ENCODE measurements at places on chromosomes 7 and 10. TPM values are rescaled to one million over a fixed set of nuclear protein-coding genes. Genes with fewer than 3 reads are reported as not detected.

DNA sequence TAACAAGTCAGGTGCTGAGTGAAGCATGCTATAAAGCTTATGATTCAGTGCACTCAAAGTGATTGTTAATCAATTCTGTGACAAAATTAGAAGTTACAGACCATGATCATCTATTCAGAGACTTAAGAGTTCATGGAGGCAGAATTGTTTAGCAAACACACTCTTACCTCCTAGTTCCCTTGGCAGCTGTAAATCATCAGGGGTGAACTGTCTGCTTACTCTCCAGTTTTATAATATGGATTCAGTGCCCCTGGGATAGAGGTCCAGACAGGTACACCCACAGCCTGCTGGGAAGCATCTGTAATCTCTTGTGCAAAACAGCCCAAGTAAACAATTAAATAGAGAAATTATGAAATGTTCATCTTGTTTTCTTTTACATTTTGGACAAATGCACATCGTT, 835.0 kb upstream of the COBL start:
- no peak for DNase-seq

GRCh38 chr7:16563281-16564022, 36.8 kb downstream of the LRRC72 start:
- DNase-seq = no peak

- no peak for DNase-seq
These were observed 19.4 kb downstream of the CYP2C8 start for GRCh38 chr10:95049919-95050318.

Gene GIMAP8
- polyA plus RNA-seq = 8.0 TPM

GRCh38 chr7:94052398-94053180, 48.4 kb upstream of the BET1 start:
- no peak for DNase-seq

DNA sequence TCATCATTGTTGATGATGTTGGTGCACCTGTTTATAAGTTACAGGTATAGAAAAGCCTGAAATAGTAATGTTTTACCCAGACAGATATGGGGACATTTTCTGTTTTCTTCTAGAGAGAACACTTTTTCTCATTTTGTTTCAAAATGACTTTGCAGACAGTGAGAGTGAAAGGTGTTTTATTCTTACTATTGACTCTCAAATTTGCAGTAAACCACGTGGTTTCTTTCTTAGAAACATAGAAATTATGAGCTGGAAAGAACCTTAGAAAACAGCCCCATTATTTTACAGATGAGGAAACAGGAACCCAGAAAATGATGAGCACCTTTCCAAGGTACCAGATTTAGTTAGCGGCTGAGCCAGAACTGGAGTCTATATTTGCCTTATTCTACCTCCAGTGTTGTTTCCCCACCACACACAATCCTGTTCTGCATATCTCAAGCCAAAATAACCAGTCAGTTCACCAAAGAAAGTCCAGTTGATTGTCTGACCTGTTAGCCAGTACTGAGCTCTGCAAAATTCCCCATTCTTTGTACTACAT, 138.9 kb upstream of the AHR start:
- no peak for DNase-seq

- no peak for DNase-seq
These were observed 346.8 kb downstream of the ABCA13 start for GRCh38 chr7:48518092-48518491.

DNA sequence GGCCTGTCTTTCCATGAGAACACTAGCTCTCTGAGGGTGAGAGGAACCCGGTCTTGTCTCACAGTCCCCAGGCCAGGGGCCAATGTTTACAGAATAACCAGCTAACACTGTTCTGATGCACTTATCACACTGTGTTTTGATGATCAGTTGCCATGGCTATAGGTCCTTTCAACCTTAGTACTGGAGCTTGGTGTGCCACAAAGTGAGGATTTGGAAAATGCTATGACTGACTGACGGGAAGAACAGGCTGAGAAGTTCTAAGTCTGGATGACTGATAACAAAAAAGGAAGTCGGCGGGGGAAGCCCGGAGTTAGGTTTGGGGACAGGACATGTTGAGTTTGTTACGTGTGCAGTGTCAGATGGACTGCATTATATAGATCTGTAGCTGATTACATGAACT, 141.8 kb downstream of the CTTNBP2 start:
- DNase-seq = no peak

- DNase-seq = no peak
These were observed 28.1 kb upstream of the SGMS1 start for GRCh38 chr10:50651808-50652207.

Gene FAM25G
- 0.57 TPM for polyA plus RNA-seq

- DNase-seq = no peak
These were observed 89.8 kb upstream of the LRRTM3 start for GRCh38 chr10:66836057-66836456.

DNA sequence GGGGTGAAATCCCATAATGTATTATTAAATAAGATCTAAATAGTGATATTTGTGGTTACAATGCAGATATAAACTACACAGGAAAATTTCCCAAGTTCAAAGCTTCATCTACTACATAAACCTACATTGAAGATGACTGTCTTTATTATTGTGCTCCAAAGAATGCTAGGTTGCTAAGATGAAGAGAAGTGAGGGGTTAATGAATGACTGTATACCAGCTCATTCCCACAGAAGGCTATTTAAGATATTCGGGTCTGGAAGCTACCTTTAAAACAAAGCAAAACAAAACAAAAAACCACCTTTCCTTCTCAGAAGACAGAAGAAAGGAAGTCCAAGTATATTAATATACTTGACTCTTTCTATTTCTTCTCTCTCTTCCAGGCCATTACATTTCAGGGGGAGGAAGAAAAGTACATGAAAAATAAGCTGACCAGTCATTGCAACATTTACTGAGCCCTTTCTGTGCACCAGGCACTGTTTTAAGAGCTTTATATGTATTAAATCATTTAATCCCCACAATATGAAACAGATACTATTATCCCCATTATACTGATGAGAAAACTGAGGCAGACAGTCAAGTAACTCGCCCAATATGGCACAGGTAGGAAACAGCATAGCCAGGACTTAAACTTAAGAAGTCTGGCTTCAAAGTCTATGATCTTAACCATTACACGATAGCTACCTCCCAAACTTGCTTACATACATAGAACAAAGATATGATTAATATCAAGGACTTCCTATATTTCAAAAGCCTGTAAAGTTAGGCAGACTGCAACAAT, 48.1 kb downstream of the TNPO3 start:
- DNase-seq = no peak

Gene DPYSL4
- 16.3 TPM for polyA plus RNA-seq

DNA sequence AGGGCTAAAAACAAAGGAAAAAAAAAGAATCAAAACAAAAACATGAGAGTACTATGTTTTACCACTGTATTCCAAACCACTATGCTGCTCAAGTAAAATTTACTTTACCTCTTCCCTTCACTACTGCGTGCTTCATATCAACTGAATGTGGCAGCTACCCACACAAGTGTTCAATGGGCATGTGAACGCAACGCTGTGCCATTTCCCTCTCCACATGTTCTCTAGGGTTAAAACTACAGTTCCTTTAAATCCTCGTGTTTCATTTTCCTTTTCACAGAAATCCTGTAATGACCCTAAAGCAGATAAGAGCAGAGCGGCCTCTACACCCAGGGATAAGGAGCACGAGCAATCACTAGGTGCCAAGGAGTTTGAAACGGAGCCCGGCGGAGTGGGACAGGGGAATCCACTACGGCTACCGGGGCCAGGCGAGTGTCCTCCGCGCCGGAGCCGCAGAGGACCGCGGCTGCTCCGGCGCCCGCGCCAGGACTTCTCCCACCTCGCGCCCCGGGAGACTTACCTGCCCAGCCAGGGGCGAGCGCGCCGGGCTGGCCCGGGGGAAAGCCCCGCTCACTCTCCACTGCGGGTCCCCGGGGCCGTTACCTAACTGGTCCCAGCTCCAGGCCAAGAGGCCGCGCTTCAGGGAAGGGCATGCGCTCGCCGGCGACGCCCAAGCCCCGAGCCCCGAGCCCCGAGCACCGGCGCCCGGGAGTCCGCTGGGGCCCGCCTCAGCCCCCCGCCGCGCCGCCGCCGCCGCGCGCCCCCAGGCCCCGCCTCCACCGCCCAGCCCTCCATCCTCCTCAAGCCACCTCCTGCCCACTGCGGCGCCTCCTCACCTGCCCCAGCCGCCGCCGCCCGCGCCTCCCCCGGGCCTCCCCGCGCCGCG, 711 bp downstream of the NAMPT start:
- DNase-seq = peak; percentile 50

Gene LRGUK
- polyA plus RNA-seq = 4.3 TPM

- no peak for DNase-seq
These were observed 292.9 kb upstream of the PITRM1 start for GRCh38 chr10:3465406-3465891.

Gene RPA3
- 61.9 TPM for polyA plus RNA-seq

Gene CAV2
- 27.0 TPM for polyA plus RNA-seq

GRCh38 chr10:49611816-49612512, 1.9 kb downstream of the SLC18A3 start:
- DNase-seq = no peak

Gene LRRTM3
- 5.7 TPM for polyA plus RNA-seq

DNA sequence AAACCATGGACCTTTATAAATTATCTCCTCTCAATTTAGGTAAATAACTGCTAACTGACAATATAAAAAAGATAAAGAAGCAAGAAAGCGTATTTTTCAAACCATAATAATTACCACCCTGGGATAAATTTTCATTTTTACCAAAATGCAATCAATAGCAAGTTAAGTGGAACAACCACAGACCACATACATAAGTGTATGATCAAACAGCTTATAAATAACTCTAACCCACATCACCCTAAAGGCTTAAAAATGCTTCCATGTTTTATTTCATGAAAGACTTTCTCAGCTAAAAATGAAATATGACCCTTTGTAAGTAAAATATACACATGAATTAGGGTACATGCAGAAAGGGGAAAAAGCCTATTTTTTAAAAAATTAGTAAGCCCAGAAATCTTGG, 156.5 kb downstream of the SGMS1 start:
- no peak for DNase-seq

DNA sequence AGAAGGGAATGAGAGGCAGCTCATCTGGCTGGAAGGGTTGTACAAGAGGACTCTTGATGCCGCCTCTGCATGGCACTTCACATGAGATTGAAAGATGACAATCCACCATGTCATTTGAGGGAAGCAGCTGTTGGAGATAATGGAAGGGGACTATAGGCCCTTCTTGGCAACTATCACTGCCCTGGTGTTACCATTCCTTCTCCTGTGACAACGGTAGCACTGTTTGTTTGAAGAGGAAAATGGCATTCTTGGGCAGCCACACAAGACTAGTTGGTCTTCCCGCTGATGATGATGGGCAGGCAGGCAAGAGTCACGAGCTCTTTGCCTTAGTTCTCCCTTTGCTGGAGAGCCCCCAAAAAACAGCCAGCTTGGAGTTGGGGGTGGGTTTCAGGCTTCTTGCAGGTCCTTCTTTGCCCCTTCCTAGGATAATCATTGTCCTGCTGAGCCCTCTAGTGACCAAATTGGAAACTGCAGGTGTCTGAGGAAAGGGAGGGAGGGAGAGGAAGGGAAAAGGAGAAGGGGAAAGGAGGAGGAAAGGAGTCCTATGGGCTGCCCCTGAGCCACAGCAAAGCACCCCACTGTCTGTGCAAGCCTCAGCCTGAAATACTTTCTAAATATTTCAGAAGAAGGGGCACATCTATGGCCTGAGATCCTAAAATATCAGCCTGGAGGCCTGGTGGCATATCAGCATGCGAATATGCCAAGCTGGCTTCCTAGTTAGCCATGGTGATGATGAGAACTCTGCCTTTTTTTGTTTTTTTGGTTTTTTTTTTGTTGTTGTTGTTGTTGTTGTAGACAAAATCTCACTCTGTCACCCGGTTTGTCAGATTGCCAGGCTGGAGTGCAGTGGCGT, 165.6 kb upstream of the KMT2E start:
- DNase-seq = peak; percentile 73

Gene TNS3
- 87.4 TPM for polyA plus RNA-seq

Gene SFTPA1
- polyA plus RNA-seq = not detected

Gene CD36
- 32.9 TPM for polyA plus RNA-seq

GRCh38 chr7:117227091-117227490, 95.8 kb downstream of the WNT2 start:
- no peak for DNase-seq

Gene MMP21
- polyA plus RNA-seq = 0.30 TPM

Gene C7orf57
- 0.95 TPM for polyA plus RNA-seq

DNA sequence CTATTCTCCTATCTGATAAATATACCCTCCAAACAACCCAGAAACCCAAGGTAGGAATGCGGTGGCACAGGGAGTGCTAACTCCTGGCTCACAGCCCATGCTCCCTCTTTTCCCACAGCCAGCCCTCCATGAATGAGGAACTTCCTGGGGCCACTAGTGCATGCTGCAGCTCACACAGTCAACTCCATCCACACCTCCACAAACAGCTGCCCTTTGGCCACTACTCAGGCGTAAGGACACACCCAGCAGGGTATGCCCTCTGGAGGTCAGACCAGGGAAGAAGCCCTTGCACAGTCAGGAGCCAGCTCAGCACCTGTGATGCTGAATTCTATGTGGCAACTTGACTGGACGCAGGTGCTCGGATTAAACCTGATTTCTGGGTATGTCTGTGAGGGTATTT, 85.2 kb upstream of the PIK3CG start:
- DNase-seq = no peak

GRCh38 chr7:150515248-150516147, 826 bp downstream of the GIMAP7 start:
- no peak for DNase-seq

Gene AKR1C4
- polyA plus RNA-seq = not detected
